NCI-H1436 (cell line): ENCODE measurements at places on chromosomes 7 and 10.

DNA sequence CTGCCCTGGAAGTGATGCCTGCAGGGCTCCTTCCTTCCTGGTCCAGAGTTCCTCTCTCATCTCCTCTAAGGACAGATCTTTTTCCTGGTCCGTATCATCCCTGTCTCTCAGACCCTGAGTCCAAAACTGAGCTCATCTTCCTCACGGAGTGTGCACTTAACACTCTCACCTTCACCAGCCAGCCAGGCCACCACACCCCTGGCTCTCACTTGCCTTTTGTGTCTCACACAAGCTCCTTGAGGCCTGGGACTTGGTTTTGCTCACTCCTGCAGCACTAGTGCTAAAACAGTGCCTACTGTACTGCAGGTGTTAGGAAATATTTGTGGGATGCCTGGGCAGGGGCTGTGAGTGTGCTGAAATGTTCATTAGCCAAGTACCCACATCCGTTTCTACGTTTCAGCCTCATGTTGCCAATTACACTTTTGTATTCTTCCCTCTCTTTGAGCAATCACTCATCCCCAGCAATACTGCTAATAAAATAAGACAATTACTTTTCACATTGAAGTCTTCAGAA is 21.4 kb upstream of the PARP12 start:
- DNase-seq: no peak

GRCh38 chr10:49175587-49176309 is 12.4 kb downstream of the TMEM273 start:
- DNase-seq: no peak

GRCh38 chr10:27369880-27370279 is 129.3 kb upstream of the ACBD5 start:
- no peak for DNase-seq

DNA sequence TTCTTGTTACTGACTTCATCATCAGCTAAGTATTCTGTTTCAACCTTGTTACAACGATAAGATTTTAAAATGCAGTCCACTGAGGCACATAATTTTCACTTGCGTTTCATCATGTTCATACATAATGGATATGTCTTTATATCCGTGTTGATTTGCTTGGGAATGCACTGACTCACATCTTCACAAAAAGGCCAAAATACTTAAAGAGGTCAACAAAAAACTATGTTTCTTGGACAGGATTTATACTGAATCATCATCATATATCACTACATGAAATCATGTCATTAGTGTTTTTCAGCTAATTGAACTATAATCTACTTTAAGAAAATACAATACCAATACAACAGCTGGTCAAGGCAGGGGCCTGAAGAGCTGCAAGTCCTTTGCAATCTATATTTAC is 324.5 kb upstream of the KLF6 start:
- no peak for DNase-seq

DNA sequence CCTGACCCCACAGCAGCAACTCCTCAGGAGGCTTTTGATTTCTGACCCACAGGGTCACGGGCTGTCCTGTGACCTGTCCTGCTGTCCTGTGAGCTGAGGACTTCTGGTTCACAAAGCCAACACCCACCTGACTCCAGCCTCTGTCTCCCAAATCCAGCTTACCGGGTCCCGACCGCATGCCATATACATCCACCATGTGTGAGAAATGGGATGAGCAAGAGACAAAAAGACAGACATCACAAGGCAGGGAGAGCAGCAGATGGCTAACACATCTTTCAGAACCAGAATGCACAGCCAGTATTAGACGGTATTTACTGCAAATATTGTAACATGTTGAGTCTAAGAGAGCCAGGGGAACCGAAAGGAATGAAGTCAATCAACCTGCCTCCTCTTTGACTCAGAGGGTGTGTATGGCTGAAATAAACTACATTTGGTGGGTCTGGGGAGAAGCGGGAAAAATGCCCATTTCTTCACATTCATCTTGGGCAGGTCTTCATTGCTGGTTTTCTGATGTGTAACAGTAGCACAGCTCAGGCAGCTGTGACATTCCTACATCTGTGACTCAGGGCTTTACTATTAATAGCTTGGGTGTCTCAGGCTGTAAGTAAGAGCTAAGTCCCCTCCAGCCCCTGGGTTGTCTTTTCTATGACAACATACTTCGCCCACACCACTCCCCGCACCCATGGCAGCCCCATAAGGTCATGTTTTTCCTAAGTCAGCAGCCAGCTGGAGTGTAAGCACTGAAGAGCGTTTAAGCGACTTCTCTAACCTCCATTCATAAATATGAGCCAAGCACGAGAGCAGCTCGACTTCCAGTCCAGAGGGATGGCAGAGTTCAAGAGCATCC is 25.0 kb downstream of the ABLIM1 start:
- no peak for DNase-seq
